ENCODE measurements at places on chromosomes 2 and 18. TPM values are rescaled to one million over a fixed set of nuclear protein-coding genes. Genes with fewer than 3 reads are reported as not detected.

Gene DLX2
- not detected for polyA plus RNA-seq

Gene IGFBP2
- polyA plus RNA-seq, result not detected

Gene VIT
- 0.09 TPM for polyA plus RNA-seq

Gene DOK1
- polyA plus RNA-seq, result 48.9 TPM

Gene RGPD5
- polyA plus RNA-seq, result 3.2 TPM

Gene L3MBTL4
- 0.61 TPM for polyA plus RNA-seq

Gene PRKAG3
- not detected for polyA plus RNA-seq

Gene KLHL14
- 22.5 TPM for polyA plus RNA-seq

Gene ST8SIA3
- polyA plus RNA-seq, result not detected

Gene TWIST2
- polyA plus RNA-seq, result not detected

Gene TFCP2L1
- 0.25 TPM for polyA plus RNA-seq

Gene IL1RN
- not detected for polyA plus RNA-seq

Gene CARF
- polyA plus RNA-seq, result 7.7 TPM

Gene LRP2
- polyA plus RNA-seq, result not detected

Gene INHBB
- polyA plus RNA-seq, result not detected

Gene TMEM17
- not detected for polyA plus RNA-seq
